CD4-positive, alpha-beta T cell treated with Interleukin-12 subunit alpha and Interleukin-12 subunit beta, for 1 hour (primary cell): ENCODE measurements at places on chromosomes 2 and 18.

- no peak for DNase-seq
These were observed 9.6 kb upstream of the CASP8 start for GRCh38 chr2:201250741-201251140.

GRCh38 chr18:22734791-22735627, 198.1 kb upstream of the RBBP8 start:
- DNase-seq: no peak

DNA sequence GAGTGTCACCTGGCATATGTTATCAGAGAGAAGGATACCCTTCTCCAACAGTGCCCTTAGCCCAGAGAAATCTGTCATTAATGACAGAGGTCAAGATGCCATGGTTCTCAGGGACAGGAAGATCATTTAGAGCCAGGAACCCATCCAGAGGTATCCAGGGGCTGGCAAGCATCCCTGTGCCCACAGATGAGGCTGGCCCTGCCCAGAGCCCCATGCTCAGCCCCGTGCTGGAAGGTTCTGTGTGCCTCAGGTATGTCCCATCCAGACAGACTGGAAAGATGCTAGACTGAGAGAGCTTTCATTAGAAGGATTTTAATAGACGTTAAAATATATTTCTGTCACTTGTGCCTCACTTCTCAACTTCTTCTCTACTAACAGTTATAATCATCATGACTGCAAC, 8.2 kb upstream of the TUBB6 start:
- no peak for DNase-seq

DNA sequence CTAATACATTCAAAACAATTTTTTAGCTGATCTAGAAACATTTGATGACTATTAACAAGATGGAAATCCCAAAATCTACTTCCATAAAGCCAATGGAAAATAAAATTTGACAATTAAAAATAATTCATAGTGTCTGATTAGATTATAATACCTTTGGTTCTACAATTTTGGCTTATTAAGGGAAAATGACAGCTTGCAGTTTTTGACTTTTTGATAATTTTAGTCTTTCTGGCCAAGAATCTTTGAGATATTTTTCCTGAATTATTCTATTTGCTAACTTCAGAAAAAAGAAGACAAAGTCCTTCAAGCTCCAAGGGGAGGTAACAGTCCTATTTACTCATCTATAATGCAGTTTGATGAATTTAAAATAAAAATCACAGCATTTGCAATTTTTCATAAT, 39.6 kb downstream of the MSH6 start:
- DNase-seq: no peak

- DNase-seq: no peak
These were observed 71.3 kb downstream of the TNFRSF11A start for GRCh38 chr18:62396381-62396780.

- DNase-seq: no peak
These were observed 56.5 kb downstream of the CCDC195 start for GRCh38 chr2:224659714-224660113.

DNA sequence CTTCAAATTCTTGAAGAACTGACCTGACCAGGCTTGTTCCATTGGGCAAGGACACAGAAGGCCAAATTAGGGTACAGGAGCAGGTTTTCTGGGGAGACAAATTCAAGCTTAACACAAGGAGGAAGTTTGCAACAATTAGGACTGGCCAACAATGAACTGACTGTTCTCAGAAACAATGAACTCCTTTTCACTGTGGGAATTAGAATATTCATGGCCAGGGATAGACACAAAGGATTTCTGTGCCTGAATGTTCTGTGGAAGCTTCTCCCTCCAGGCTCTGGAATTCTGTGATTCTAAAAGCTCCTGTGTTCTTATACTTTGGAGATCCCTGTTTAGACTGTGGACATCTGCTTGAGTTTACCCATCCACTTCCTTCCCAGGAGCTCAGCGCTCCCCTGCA, 15.2 kb downstream of the SMYD1 start:
- no peak for DNase-seq
